ENCODE measurements at places on chromosomes 12 and 14.

GRCh38 chr14:86902176-86902950 is 1090.6 kb downstream of the GALC start:
- no peak for DNase-seq

DNA sequence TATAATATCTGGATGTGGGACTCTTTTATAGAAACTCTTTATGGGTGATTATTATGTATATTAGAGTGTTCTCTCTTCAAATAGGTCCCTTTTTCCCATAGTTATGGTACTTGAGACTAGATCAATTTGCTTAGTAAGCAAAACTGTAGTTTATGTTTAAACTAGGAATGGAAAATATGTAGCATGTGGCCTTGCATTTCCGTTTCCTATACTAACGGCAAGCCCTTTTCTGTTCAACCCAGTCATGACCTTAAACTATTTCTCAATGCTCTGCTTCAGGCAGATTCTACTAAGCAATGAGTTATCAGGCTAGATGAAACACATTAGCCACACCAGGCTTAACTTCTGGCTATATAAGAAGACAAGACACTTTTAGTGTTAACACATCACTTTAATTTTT is 84.6 kb downstream of the OTOGL start:
- no peak for DNase-seq

- DNase-seq, result no peak
Observed at GRCh38 chr12:43131301-43131700, 420.7 kb downstream of the ADAMTS20 start.

DNA sequence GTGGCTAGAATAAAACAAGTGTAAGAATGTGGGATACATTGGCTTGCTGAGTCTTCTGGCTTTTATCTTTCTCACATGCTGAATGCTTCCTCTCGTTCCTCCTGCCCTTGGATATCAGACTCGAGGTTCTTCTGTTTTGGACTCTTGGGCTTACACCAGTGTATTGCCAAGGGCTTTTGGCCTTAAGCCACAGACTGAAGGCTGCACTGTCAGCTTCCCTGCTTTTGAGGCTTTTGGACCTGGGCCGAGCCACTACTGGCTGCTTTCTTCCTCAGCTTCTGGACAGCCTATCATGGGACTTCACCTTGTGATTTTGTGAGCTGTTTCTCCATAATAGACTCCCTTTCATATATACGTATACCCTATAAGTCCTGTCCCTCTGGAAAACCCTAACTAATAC is 300.9 kb upstream of the STXBP6 start:
- DNase-seq, result no peak

- DNase-seq, result no peak
Observed at GRCh38 chr12:113310489-113310888, 24.4 kb downstream of the SLC8B1 start.

DNA sequence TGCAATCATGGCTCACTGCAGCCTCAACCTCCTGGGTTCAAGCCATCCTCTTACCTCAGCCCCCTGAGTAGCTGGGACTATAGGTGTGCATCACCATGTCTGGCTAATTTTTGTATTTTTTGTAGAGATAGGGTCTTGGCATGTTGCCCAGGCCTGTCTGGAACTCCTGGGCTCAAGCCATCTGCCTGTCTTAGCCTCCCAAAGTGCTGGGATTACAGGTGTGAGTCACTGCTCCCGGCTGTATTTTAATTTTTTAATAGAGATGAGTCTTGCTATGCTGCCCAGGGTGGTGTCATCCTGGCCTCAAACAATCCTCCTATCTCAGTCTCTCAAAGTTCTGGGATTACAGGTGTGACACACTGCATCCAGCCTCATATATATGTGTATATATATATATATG is 31.7 kb upstream of the GPRC5A start:
- no peak for DNase-seq

- no peak for DNase-seq
Observed at GRCh38 chr14:100278702-100279101, 27.5 kb downstream of the SLC25A29 start.

GRCh38 chr12:113207613-113208040 is 13.6 kb upstream of the TPCN1 start:
- DNase-seq, result no peak

GRCh38 chr12:104480012-104480411 is 23.3 kb downstream of the CHST11 start:
- DNase-seq, result no peak

- DNase-seq, result no peak
Observed at GRCh38 chr12:16323010-16323409, 24.4 kb upstream of the MGST1 start.

- DNase-seq, result no peak
Observed at GRCh38 chr12:124764870-124765580, 98.6 kb downstream of the SCARB1 start.

DNA sequence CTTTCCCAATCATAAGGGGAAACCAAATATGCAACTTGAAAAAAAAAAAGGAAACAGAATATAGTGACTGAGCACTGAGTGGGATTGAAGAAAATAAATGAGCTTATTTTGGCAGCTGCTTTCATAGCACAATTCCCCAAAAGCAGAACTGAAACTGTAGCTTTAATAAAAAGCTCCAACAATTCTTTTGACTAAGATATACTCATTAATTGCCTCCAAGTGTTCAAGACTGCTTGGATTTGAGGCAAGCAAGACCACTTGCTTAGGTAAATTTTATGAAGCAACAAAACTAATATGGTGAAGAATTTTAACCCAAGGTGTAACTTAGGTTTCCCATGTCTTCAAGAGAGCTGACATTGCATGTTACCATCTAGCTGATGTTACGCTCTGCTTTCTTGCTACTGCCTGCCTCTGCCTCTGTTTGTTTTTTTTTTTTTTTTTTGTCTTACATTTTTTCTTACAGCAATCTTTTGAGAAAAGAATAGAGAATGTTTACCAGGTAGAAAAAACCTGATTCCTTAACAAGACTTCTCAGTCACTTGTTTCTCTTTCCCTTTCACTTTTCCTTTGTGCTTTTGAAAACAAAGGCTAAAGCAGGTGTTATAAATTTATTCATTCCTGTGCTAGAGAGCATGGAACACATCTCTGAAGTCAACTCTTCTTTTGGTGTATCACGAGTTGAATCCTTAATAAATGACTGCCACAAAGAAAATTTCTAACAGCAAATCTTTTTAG is 134.4 kb downstream of the BCAT1 start:
- no peak for DNase-seq

DNA sequence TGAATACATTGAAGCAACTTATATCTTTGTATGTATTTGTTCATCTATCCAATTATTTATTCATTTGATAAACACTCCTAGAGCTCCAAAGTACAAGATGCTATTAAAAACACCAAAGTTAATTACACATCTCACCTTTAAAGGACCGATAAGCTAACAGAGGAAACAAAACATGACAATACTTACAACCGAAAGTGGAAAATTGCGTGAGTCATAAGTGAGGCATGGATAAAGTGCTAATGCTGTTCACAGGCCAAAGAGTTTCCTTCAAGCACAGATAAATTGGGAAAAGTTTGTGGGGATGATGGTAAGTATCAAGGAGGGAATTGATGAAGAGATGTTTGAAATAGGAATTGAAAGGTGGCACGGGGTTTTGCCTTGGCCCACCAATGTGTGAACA is 172.8 kb upstream of the KITLG start:
- DNase-seq, result no peak

- DNase-seq, result peak; percentile 36
Observed at GRCh38 chr14:95683793-95684192, 2.4 kb upstream of the TCL1B start.

GRCh38 chr12:42450248-42450647 is 124.3 kb downstream of the PPHLN1 start:
- no peak for DNase-seq

GRCh38 chr14:67934087-67934486 is 114.5 kb downstream of the RAD51B start:
- no peak for DNase-seq

DNA sequence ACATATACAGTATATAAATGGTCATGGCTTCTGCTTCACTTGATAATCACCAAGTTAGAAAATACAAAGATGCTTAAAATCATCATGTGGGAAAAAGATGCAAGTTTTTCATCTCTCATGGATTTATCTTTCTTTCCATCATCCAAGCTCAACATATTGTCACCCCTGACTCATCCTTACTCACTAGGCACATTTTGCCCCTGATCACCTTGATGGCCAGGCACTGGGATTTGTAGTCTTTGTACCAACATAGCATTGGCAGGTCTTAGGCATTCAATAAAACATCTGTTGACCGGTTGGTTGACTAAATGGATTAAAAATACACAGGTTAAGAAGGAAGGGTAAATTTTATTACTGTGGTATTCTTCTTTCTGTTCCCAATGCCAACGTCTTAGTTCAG is 28.1 kb downstream of the KLHDC2 start:
- no peak for DNase-seq

DNA sequence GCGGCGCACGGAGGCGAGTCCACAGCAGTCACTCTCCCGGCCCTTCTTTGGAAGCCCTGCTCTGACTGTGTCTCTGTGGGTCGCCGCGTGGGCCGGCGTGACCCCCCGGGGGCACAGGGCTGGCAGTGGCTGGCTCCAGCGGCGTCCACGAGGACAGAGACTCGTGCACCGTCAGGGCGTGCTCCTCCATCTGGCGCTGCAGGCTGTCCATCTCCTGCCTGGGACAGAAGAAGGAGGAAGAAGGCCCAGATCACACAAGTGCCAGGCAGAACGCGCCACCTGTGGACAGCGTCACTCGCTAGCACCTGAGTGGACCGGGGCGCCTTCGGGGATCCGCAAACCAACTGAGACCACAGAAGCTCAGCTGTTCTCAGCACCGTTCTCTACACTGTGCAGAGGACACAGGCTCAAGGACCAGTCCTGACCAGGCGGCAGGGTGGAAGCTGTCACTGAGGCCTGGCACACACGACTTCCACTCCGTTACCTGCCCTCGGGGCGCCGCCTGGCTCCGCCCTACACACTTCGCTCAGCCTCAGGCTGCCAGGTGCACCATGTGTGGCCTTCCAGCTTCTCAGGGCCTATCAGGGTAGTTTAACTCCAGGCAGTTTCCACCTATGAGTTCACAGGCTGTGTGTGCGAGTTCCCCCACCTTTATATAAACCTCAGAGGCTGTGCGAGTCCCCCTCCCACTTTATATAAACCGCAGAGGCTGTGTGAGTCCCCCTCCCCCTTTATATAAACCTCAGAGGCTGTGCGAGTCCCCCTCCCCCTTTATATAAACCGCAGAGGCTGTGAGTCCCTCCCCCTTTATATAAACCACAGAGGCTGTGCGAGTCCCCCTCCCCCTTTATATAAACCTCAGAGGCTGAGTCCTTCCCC is 11.7 kb upstream of the ANKLE2 start:
- no peak for DNase-seq

DNA sequence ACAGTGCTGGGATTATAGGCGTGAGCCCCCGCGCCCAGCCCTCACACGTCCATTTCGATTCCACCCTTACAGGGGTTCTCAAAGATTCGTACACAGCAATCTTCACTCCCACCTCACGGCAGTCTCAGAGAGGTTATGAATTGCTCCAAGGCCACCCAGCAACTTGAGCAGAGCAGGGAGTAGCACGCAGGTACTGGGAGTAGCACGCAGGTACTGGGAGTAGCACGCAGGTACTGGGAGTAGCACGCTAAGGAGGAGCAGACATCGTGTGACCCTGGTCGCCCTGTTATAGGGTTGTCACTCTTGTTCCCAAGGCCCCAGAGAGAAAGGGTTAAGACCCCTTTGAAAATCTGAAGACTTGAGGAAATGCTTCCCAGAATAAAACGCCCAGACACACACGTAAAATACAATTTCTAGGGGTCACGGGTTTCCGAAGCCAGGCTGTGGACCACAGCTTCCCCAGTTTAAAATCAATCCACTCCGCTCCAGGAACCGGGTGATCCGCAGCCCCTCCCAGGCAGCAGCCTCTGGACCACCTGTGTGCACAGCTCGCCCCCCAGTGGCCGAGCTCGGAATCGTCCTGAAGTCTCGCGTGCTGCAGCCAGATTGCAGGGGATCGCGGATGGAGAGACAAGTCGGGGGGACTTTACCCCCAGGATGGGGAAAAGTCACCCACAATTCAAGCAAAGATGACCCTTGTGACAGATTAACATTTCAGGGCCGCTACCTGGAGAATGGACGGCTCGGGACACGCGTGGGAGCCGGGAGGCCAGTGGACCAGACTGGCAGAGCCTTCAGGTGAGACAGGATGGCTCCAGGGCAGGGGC is 92.0 kb downstream of the SCARB1 start:
- DNase-seq, result peak; percentile 84

- DNase-seq, result no peak
Observed at GRCh38 chr12:99680276-99680675, 32.7 kb downstream of the GARIN6 start.

DNA sequence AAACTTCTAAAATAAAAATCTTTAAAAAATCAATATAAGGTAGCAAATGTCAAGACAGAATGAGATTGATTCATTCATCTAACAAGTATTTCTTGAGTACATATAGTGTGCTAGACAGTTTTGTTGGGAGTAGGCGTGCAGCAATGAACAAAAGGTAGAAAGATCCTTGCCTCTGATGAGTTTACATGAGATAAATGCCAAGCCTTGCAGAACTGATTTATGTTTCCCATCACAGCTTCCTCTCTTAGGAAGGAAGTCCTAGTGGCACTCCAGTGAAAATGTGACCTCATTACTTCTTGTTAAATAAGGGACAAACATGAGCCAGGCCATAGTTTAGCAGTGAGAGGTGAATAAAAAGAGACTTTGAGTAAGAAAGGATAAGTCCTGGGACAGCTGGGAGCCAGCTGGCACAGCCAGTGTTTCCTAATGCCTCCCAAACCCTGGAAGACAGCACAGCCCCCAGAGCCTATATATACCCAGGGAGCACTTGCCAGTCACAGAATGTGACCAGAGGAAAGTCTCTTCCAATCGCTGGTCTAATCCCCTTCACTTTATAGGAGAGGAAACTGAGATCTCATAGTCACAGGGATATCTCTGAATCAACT is 4.7 kb upstream of the COCH start:
- no peak for DNase-seq

DNA sequence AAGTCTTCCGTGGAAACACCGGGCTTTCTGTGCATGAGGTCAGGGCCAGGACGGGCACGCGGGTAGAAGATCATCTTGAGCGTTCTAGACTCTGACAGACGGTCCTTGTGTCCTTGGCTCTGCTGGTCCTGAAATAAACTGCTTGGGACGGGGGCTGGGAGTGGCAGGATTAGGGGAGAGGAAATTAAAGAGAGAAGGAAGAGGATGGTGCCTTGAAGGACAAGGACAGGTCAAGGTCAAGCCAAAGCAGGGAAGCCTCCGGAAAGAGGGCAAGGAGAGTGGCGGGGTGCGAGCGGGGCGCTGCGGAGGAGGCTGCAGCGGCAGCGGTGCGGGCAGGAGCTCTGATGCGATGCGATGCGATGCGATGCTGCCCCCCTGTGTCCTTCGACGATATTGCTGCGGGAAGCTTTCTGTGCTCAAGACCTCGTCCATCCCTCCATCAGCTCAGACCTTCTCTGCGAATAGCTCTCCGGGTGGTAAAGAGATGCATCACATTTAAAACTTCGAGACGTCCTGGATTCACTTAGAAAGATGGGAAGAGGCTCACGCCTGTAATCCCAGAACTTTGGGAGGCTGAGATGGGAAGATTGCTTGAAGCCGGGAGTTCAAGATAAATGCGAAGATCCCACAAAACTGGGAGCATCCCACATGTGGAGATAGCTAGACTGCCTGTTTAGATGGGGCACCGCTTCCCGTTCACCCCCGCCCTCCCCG is 110.1 kb upstream of the TMEM132D start:
- no peak for DNase-seq
